ENCODE measurements at places on chromosomes 5 and 9.

GRCh38 chr9:13750061-13750460, 470.6 kb upstream of the MPDZ start:
- H3K27ac ChIP-seq, result no peak overlapping the region
- no peaks in the 10 kb centered on the region for H3K27me3 ChIP-seq
- no peaks in the 10 kb centered on the region for H3K4me1 ChIP-seq
- no peaks in the 10 kb centered on the region for H3K36me3 ChIP-seq
- no peak for DNase-seq

GRCh38 chr9:4690144-4690543, 10.8 kb downstream of the CDC37L1 start:
- no peak for DNase-seq
- H3K27ac ChIP-seq, result no peak overlapping the region
- no peaks in the 10 kb centered on the region for H3K27me3 ChIP-seq
- no peak overlapping the region for H3K4me3 ChIP-seq
- H3K36me3 ChIP-seq, result peaks cover 10% of the 10 kb centered on the region
- H3K4me1 ChIP-seq, result peaks cover under 1% of the 10 kb centered on the region

DNA sequence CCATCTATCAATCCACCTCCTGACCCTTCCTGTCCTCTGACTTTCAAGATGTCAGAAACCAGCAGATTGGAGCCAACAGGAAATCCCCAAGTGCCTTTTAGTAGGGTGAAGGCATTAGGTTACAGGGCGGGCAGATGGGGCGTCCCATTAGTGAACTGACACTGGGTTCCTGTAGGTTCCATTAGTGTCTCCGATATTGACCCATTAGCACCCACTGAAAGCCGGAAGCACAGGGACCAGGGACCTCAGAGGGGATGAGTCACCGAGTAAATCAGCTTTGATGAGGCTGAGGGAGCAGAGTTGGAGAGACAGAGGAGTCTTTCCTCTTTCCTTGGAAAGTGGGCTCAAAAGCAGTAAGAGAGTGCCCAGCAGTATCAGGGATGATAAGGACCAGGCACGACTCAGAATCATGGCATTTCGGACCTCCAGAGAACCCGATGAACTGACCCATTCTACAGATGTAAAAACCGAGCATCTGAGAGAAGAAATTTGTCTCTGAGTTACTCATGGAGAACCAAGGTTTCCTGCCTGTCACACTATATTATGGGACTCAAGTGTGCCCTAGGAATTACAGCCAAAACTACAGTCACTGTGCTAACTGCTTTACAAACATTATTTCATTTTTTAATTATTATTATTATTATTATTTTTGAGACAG, 47.2 kb upstream of the FABP6 start:
- no peak for DNase-seq
- H3K36me3 ChIP-seq, result no peaks in the 10 kb centered on the region
- no peak overlapping the region for H3K4me3 ChIP-seq
- no peak overlapping the region for H3K27ac ChIP-seq
- H3K27me3 ChIP-seq, result no peaks in the 10 kb centered on the region
- no peaks in the 10 kb centered on the region for H3K4me1 ChIP-seq

- DNase-seq, result no peak
- H3K4me3 ChIP-seq, result no peak overlapping the region
- no peaks in the 10 kb centered on the region for H3K4me1 ChIP-seq
- H3K27me3 ChIP-seq, result no peaks in the 10 kb centered on the region
- H3K36me3 ChIP-seq, result no peaks in the 10 kb centered on the region
These were observed 86.7 kb upstream of the ALDH1A1 start for GRCh38 chr9:73039271-73040263.

DNA sequence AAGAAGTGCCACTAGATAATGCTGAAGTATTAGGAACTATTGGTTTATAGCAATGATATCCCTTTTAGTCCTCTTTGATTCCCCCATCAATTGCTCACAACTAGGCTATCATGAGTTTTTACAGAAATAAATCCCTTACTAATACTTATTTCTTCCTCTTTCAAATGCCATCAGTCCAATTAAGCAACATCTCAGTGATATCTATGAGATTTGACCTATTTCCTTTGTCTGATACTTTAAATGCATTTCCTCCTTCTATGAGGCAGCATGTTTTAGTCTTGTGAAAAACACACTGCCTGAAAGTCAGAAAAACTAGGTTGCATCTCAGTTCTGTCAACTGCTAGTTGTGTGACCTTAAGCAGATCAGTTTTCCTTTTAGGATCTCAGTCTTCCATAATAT, 101.6 kb downstream of the FBXW11 start:
- H3K27me3 ChIP-seq, result no peaks in the 10 kb centered on the region
- H3K36me3 ChIP-seq, result no peaks in the 10 kb centered on the region
- no peak for DNase-seq
- no peak overlapping the region for H3K27ac ChIP-seq
- peaks cover 10% of the 10 kb centered on the region for H3K4me1 ChIP-seq

DNA sequence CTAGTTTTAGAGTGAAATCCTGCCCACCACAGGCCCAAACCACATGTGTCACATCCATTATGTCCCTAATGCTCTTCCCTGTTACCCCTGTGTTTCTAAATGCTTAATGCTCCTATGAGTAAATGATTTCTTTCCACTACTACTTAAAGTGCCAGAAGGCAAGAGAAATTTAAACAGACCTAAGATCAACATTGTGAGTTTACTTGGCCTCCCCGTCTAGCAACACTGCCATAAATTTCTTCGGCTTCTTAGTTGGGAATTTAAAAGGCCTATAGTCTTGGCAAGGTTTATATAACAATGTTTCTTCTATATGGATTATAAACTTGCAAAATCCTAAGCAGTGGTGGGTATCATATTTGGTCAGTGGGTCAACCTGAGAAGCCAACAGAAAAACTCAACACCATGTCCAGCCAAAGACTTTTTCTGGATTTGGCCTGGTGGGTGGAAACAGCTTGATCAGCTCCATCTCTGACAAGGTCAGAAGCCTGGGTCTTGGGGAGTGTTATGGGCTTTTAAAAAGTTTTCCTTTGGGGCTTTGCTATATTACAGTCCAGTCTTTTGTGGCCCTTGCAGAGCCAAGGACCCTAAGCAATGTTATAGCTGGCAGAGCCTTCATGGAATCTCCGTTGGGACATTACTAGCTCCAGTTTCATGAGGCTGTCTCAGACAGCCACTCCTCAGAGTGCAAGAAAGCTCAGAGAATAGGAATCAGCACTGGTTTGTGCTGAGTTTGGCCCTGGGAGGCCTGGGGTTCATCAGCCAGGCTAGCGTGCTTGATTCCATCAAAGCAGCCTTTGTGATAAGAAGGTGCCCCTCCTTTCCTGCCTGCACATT, 119.8 kb downstream of the PRDM6 start:
- H3K4me1 ChIP-seq, result no peaks in the 10 kb centered on the region
- no peak for DNase-seq
- no peaks in the 10 kb centered on the region for H3K36me3 ChIP-seq
- no peak overlapping the region for H3K27ac ChIP-seq

DNA sequence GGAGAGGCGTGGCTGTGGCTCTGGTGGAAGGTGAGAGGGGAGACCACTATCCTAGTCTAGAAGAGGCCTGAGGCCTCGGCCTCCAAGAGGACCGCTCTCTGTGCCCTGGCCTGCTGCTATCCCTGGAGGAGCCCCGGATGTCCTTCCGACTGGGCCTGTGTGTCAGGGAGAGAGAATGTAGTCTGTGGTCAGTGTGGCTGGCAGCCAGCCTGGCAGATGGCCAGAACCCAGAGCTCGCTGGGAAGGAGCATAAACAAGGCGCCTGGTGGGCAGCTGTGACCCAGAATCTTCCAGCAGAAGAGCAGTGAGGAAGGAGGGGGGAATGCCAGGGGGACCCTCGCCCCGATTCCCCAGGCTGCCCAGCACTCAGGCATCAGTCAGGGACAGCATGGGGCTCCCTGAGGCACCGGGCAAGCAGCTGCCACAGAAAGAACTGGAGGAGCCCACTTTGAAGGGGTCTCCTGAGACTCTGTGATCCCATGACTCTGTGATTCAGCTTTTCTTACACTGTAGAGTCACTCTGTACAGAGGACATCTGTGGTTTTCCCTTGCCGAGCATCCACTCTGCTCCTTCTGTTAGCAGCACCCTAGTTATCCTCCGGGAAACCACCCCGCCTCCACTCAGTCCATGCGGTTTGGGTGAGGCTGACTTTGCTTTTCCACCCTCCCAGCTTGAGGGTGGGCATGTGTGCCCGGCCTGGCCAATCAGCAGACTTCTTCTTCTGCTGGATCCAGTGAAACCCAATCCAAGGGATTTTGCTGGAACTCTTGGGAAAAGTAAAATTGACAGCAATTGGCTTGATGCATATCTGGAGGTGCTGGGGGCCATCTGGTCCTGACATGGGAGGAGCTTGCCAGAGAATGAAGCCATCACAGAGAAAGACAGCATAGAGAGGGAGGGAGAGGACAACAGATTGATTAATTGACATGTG, 46.2 kb upstream of the PWWP2A start:
- no peaks in the 10 kb centered on the region for H3K4me1 ChIP-seq
- no peak for DNase-seq
- H3K36me3 ChIP-seq, result no peaks in the 10 kb centered on the region
- no peaks in the 10 kb centered on the region for H3K27me3 ChIP-seq
- no peak overlapping the region for H3K27ac ChIP-seq

GRCh38 chr9:99833735-99834134, 12.1 kb downstream of the NR4A3 start:
- no peak for DNase-seq
- no peak overlapping the region for H3K27ac ChIP-seq
- H3K36me3 ChIP-seq, result no peaks in the 10 kb centered on the region
- H3K4me3 ChIP-seq, result no peak overlapping the region

DNA sequence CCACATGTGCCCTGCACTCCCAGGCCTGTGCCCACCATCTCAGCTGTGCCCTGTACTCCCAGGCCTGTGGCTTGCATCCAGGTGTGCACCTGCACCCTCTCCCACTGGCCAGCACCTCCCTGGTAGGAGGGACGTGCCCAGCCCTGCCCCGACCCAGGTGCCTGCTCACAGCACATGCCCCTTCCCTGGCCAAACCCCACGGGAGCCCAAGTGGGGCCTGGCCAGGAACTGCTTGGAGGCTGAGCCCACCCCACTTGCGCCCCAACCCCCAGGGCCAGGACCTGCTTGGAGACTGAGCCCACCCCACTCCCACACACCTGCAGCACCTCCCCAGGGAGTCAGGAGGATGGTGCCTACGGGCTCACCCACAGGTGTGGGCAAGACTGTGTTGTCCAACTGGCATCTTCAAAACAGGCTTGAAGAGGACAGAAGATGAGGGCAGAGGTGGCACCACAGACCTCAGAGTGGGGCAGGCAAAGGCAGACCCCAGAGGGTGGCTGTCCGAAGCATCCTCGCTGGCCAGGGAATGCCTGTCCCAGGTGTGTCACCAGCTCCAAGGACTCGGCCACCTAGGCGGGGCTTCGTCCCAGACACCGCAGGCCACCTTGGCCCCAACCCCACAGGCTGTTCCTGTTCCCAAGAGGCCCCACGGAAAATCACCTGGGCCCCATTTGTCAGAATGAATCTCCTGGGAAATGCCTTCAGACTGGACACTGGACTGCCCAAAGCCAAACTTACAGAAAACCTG, 10.8 kb downstream of the ZDHHC11B start:
- H3K27ac ChIP-seq, result no peak overlapping the region
- H3K27me3 ChIP-seq, result no peaks in the 10 kb centered on the region
- no peaks in the 10 kb centered on the region for H3K36me3 ChIP-seq
- H3K4me1 ChIP-seq, result no peaks in the 10 kb centered on the region
- DNase-seq, result no peak

- DNase-seq, result no peak
- H3K27me3 ChIP-seq, result no peaks in the 10 kb centered on the region
- H3K36me3 ChIP-seq, result peaks cover 6% of the 10 kb centered on the region
- H3K27ac ChIP-seq, result no peak overlapping the region
- H3K4me3 ChIP-seq, result no peak overlapping the region
These were observed 15.2 kb upstream of the TNIP1 start for GRCh38 chr5:151096001-151096373.

- H3K4me1 ChIP-seq, result no peaks in the 10 kb centered on the region
- H3K27ac ChIP-seq, result no peak overlapping the region
- no peak overlapping the region for H3K4me3 ChIP-seq
- no peaks in the 10 kb centered on the region for H3K36me3 ChIP-seq
- no peak for DNase-seq
These were observed 10.9 kb downstream of the SH3GL2 start for GRCh38 chr9:17589771-17590170.

DNA sequence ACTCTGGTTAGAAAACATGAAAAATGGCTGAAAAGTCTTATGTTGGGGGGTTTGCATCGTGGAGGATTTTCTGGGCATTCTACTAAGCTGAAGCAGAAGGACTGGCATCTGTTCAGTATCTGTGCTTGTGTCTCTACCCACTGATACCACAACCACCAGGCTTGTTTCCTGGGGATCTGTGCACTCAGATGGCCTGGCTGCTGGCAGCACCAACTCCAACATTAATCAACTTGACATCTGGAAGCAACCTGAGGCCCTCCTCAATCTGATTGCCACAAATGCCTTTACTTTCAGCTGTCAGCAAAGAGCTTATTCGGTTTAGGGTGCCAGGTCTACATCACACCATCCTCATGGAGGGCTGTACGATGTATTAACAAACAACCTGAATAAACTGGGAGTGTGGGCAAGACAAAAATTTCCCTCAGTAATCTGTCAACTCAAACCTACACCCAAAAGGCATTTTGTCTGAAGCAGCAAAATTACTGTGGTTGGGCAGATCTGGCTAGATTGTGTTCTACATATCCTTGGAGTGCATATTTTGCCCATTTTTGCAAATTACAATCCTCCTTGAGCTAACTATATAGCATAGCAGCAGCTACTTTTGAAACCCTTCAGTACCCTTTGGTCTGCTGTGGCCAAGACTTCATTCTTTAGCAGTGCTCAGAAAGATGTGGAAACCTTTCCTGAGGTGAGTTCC, 74.6 kb downstream of the FOXD1 start:
- no peaks in the 10 kb centered on the region for H3K36me3 ChIP-seq
- H3K27me3 ChIP-seq, result peaks cover 14% of the 10 kb centered on the region
- no peak for DNase-seq
- H3K4me1 ChIP-seq, result no peaks in the 10 kb centered on the region
- H3K27ac ChIP-seq, result no peak overlapping the region

DNA sequence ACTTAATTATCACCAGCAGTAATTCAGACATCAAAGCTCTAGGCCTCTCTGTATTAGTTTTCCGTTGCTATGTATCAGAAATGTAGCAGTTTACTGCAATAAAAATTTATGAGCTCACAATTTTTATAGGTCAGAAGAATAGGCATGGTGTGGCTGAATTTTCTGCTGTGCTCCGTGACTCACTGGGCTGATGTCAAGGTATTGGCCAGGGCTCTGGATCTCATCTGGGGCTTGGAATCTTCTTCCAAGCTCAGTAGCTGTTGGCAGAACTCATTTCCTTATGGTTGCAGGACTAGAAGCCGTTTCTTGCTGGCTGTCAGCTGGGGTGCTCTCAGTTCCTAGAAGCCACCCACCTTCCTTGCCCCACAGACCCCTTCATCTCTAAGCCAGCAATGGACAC, 66.3 kb downstream of the PSAT1 start:
- H3K4me1 ChIP-seq, result no peaks in the 10 kb centered on the region
- H3K27me3 ChIP-seq, result no peaks in the 10 kb centered on the region
- no peak overlapping the region for H3K4me3 ChIP-seq
- H3K27ac ChIP-seq, result no peak overlapping the region
- no peak for DNase-seq

- peak within 1 kb of the TSS; percentile 88 for H3K4me3 ChIP-seq
- H3K36me3 ChIP-seq, result no peaks in the 10 kb centered on the region
- no peak for DNase-seq
- peak within 1 kb of the TSS; percentile 87 for H3K27ac ChIP-seq
- no peaks in the 10 kb centered on the region for H3K27me3 ChIP-seq
These were observed at the start of gene HSDL2 for GRCh38 chr9:112380102-112380824. Gene HSDL2, plus strand, starts transcription at chr9:112380108. Its CDS starts 56 bp downstream, at chr9:112380164.
